ENCODE measurements at places on chromosomes 6 and 20.

DNA sequence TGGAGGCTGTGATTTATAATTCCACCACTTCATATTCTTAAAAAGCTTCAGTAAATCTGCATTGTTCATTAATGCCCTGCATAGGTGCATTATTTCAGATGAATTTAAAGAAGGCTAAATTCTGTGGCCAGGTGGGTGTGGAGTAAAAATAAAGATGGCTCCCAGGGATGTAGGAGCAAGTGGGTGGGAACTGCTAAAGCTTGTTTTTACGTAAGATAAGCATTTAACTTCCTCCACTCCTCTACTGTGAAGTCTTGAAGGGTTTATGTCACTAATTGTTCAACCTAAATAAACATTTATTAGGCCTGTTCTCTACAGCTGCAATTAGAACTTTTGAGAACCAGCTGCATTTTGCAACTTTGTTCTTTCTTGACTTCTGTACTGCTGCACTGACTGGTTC lies 6.8 kb upstream of the SLC35B3 start:
- no peak for DNase-seq

DNA sequence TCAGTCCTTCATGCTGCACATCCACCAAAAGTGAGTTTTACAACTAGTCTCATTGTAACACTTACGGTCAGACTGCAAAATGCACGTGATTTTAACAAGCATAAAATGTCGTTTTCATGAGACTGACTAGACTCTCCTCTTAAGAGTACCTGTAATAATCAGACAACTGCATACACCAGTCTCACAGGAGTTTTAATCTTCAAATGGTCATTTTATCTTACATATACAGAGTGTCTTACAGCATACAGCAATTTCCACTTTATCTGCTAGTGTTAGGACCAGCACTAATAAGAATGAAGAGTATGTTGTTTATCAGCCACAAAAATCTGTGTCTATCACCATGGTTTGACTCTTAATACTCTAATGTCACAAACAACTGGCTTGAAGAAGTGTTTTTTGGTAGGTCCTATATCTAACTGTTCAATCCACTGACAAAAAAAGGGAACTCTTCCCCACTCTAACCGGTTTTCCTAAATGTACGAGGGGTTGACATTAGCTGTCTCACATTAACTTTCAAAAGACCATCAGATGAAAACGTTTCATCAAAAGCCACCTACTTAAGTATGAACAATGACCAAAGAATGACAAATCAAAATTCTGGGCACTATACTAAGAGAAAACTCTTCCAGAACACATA lies 1.5 kb upstream of the ASF1A start:
- no peak for DNase-seq

DNA sequence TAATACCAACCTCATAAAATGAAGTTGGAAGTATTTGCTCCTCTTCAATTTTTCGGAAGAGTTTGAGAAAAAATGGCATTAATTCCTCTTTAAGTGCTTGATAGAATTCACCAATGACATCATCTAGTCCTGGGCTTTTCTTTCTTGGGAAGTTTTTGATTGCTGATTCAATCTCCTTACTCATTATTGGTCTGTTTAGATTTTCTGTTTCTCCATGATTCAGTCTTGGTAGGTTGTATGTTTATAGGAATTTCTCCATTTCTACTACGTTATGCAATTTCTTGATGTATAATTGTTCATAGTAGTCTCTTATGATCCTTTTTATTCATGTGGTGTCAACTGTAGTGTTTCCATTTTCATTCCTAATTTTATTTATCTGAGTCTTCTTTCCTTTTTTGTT lies 176.9 kb upstream of the PRND start:
- DNase-seq = peak; percentile 91

GRCh38 chr6:158283304-158283980 lies 28.8 kb upstream of the TULP4 start:
- DNase-seq = peak; percentile 36

GRCh38 chr6:119138906-119139541 lies 60.6 kb upstream of the FAM184A start:
- no peak for DNase-seq

DNA sequence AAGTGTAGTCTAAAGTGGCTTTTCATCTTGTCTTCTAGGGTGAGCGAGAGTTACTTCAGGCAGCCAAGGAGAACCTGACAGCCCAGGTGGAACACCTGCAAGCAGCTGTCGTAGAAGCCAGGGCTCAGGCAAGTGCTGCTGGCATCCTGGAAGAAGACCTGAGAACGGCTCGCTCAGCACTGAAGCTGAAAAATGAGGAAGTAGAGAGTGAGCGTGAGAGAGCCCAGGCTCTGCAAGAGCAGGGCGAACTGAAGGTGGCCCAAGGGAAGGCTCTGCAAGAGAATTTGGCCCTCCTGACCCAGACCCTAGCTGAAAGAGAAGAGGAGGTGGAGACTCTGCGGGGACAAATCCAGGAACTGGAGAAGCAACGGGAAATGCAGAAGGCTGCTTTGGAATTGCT lies 27.1 kb downstream of the C20orf173 start:
- no peak for DNase-seq

GRCh38 chr6:90502381-90502780 lies 84.5 kb downstream of the MAP3K7 start:
- DNase-seq = no peak

- DNase-seq = no peak
These were observed 217.6 kb upstream of the HDDC2 start for GRCh38 chr6:125519367-125519766.

DNA sequence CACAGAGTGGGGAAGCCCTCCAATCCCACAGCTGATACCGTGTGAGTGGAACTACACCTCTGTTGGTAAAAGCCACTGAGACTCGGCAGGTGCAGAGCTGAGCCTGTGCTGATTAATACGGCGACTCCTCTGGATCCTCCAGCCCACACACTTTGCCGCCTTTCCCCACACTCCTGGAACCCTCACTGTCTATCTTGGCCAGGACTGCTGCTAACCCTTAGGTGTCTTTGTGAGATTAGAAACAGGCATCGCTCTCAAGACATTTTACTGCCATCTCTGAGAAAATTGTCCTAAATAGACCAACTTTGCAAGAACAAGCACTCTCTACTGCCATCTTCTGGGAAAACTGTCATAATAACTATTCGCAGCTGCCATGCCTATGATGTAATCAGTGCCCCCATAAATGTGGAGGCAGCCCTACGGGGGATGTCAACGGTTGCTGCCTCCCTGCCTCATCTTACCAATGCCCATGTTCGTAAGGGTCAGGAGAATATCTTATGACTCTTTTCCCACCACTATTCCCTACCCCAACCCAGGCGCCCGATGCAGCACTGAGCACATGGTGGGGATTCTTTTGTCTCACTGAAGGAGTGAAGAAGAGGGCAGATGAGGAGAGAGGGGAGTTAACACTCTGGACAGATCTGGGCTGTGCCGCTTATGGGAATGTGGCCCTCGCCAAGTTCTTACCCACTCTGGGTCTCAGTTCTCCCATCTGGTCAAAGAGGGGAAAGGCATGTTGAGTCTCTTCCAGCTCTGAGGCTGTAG lies 26.1 kb upstream of the KCNB1 start:
- DNase-seq = peak; percentile 73

GRCh38 chr20:62494980-62495748 lies 19.4 kb upstream of the GATA5 start:
- DNase-seq = no peak

DNA sequence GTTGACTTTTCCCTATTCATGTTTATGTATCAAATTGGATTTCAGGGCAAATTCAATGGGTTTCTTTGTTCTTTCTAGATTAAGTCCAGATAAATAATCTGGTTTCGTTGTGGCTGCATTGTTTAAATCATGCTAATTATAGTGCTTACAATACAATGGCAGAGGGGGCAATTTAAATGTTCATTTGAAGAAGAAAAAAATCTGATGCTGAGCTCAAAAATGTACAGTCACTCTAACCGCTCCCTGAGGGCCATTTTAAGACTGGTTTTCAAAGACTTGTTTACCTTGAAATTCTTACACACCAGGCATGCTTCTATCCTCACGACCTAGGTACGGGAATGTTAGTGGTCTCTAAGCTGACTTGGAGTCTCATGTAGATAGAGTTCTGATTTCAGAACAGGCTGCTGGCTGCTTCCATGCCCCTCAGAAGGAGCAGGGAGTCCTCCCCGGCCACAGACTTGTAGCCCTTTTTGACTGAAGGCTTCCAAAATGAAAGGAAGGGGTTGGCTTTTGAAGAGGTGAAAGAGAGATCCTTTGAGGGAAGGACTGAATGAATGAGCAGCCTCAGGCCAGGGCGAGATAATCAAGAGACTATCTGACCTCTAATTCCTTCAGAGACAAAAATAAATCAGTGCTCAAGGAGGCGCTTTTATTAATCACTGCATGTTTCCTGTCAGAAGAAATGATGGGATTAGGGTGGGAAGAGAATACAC lies 86.1 kb upstream of the ZNF217 start:
- no peak for DNase-seq

DNA sequence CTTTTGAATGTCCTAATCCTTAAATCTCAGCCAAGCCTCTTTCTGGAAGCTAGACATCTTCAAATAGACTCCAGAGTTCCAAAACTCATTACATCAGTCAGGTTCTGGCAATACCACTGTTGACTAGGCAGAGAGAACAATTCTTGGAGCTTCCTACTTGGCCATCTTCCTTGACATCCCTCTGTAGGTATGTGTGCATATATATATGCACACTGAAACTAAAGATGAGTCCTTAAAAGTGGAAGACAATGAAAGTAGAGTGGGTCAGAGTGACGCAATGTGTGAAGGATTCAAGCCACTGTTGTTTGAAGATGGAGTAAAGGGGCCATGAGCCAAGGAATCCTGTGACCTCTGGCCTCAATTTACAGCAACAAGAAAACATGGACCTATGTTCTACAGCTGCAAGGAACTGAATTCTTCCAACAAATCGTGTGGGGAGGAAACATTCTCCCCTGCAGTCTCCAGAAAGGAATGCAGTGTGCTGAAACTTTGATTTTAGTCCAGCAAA lies 18.7 kb upstream of the DUSP22 start:
- no peak for DNase-seq

DNA sequence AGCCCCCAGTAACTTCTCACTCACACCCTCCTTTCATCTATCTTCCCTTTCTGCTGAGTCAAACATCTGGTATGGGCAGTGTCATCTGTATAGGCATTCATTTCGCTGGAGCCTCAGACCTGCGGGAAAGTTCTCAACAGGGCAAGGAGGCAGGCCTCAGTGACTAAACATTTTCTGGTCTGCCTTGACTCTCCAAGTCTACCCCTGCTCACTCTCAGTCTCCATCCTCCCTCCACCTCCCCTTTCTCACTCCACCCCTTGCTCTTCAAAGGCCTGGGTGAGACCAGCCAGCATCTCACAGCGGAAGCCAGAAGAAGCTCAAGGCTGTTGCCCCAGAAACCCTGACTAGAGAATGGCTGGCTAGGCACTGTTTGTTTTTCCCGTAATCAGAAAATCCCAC lies 105.0 kb upstream of the BEND6 start:
- peak; percentile 93 for DNase-seq

DNA sequence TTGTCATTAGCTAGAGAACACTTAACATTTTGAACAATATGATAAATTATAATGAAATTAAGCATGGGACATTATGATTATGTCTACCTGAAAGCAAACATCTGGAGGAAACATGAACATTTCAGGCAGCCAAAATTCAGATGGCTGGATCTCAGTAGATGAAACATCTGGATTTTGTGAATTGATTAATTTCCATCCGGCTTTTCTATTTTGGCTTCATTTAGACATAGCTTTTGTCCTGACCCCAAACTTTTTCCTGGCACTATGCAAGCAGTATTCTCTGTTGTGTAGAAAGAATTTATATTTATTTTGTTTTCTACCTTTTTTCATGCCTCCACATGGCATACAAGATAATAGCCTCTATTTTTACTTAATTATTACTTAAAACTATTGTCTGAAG lies 186.3 kb downstream of the OGFRL1 start:
- DNase-seq = no peak

DNA sequence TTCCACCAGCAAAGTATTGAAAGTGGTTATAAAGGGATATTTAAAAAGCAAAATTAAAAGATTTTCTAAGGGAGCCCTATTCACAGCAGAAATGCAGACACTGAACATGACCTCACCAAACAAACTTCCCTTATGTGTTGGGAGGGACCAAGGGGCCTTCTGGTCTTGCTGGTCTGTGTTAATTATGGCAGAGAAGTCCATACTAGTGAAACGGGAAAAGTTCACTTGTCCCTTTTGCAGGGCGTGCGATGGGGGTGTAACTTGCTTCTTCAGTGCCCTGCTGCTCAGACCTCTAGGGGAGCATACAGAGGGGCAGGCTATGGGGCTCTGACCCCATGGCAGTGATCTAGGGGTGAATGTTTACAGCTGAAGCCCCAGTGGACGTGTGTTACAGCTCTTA lies 53.0 kb upstream of the ZNF337 start:
- no peak for DNase-seq

GRCh38 chr6:106883808-106884262 lies 90.7 kb downstream of the CD24 start:
- DNase-seq = no peak

DNA sequence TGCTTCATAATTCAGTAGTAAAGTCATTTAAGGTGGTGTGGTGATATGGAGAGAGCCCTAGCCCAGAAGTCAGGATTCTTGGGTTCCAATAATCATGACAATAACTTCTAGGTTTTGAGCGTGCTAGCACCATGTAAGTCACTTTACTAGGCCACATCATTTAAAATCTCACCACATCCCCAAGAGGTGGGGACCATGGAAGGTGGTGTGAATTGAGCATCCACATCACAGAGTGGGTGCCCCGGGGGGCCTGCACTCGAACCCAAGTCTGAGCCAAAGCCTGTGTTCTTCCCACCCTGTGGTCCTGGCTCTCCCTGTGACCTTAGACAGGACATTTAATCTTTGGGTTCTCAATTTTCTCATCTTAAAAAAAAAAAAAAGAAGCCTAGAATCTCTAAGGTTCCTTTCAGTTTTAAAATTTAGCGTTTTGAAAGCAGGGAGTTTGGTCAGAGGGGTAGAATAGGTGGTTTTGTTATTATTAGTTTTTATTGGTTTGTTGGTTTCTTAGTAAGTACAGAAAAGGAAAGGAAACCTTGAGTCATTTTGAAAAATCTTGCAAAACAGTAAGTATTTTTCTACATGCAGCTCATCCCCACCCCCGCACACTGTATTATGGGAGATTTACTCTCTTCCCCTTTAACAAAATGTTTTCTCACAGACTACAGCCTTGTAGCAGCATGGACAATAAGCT lies 26.4 kb downstream of the ARMC2 start:
- peak; percentile 44 for DNase-seq
